ENCODE measurements at places on chromosomes 4 and X.

DNA sequence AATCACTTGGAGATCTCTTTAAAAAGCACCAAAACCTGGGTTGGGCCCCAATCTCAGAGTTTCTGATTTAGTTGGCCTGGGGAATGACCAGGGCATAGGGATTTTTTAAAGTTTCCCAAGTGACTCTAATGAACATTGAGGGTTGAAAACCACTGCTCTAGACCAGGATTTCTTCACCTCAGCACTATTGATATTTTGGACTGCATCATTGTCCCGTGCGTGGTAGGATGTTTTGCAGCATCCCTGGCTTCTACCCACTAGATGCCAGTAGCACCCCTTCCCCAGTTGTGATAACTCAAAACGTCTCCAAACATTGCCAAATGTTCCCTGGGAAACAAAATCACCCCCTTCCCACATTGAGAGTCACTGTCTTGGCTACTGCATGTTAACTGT, 61.8 kb downstream of the ATXN3L start:
- H3K27ac ChIP-seq: no peak overlapping the region
- H3K36me3 ChIP-seq: no peaks in the 10 kb centered on the region
- H3K27me3 ChIP-seq: no peaks in the 10 kb centered on the region
- H3K4me1 ChIP-seq: no peaks in the 10 kb centered on the region
- no peak overlapping the region for H3K4me3 ChIP-seq

DNA sequence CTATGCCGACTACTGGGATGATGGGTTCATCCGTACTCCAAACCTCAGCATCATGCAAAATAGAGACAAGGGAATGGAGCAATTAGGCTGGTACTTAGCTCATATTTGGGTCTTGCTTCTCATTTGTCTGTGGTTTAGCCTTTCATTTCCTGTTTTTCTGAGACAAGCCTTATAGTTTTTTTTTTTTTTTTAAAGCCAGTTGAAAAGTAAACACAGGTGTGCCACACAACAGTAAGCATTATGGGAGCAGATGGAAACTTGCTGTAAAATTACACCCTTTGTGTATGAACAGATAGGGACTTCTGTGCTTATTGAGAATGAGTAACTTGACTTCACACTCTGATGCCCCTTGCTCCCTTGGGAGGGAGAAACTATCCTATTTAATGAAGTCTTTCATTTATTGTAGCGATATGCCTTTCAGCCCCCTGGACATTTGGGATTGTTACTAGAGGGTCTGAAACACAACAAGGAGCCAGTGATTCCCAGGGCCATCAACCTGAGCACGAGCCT, 13.7 kb downstream of the RASSF6 start:
- DNase-seq: no peak
- no peak overlapping the region for H3K4me3 ChIP-seq
- H3K27me3 ChIP-seq: peaks cover 2% of the 10 kb centered on the region

GRCh38 chr4:2902126-2902525, 58.5 kb downstream of the ADD1 start:
- no peaks in the 10 kb centered on the region for H3K36me3 ChIP-seq
- no peak for DNase-seq
- H3K27ac ChIP-seq: no peak overlapping the region
- no peak overlapping the region for H3K4me3 ChIP-seq
- H3K4me1 ChIP-seq: no peaks in the 10 kb centered on the region

DNA sequence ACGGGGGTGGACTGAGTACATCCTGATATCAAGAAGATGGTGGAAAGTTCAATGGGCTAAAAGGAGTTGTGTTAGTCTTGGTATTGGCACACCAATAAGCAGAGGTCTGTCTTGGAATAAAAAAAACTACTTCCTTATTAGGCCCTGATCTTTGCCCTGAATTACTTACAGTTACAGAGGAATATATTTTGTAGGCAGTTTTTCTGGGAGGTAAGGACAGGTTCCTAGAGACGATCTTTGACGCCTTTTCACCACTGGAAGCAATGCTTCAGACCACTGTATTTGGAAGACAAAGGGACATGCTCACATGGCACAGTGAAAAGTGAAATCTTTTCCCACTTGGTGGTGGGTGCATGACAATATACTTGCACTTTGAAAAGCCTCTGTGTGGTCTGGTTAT, 618 bp upstream of the XK start:
- H3K4me1 ChIP-seq: peaks cover 7% of the 10 kb centered on the region
- peak overlapping the region; percentile 78 for H3K4me3 ChIP-seq
- H3K27me3 ChIP-seq: no peaks in the 10 kb centered on the region
- DNase-seq: no peak

DNA sequence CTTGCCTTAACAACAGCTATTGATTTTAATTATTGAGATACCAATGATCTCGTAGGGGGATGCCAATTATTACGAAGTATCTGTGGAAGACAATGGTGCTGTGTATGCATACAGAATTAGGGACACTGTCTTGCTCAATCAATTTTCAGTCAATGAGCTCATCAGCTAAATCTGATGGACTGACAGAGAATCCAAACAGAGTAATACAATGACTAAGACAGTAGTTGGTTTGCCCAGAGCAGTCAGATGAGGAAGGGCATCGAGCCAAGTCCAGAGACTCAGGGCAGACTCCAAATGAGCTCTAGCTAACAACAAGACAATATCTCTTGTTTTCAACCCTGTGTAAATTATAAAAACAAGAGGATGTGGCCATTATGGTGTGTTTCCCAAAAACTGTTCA, 14.7 kb upstream of the GSX2 start:
- no peak overlapping the region for H3K27ac ChIP-seq
- no peaks in the 10 kb centered on the region for H3K4me1 ChIP-seq
- H3K36me3 ChIP-seq: peaks cover under 1% of the 10 kb centered on the region
- H3K4me3 ChIP-seq: no peak overlapping the region
- no peak for DNase-seq

- no peak for DNase-seq
- H3K4me3 ChIP-seq: no peak overlapping the region
- no peaks in the 10 kb centered on the region for H3K36me3 ChIP-seq
- H3K27me3 ChIP-seq: no peaks in the 10 kb centered on the region
- no peaks in the 10 kb centered on the region for H3K4me1 ChIP-seq
These were observed 48.2 kb upstream of the GC start for GRCh38 chr4:71832049-71832448.

DNA sequence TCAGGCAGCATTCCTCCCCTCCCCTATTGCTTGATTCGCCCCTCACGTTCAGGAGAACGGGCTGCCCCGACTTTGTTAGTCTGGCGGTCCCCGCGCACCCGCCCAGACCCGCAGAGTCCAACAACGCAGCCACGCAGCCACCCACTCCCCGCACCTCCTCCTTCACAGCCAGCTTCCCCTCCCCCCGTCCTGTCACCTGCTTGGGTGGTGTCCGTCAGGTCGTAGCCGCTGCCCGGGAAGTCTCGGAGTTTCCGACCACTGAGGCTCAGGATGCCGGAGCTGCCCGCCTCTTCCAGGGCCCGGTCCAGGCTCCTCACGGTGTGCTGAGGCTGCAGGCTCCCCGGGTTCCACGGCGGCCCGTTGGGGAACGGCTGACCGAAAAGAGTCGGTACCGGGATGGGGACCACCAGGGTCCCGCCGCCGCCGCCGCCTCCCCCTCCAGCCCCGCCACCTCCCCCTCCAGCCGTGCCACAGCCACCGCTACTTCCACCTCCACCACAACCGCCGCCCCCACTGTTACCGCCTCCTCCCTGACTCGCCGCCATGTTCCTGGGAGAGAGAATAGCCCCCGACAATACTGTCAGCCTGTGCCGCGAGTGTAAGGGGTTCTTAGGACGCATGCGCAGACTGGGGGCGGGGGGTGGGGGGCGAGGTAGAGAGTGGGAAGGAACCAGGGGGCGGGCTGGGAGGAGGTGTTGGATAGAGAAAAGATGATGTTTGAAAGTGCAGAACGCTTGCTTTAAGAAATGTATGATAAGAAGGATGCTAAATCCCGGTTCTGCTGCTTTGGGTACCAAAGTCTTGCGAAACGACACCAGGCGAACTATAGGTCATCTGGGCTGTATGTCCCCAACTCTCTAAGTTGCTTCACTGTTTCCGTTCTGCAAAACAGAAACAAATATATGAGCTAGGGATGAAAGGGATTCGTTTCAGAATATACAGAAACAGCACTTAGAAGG, at the start of gene LRCH2:
LRCH2 (minus strand) TSS at position 600 of the 959 bp plus-strand sequence; CDS start at position 545, 55 bp downstream.
- DNase-seq: peak; percentile 49
- H3K4me1 ChIP-seq: peaks cover 14% of the 10 kb centered on the region
- peak within 1 kb of the TSS; percentile 90 for H3K27ac ChIP-seq
- no peaks in the 10 kb centered on the region for H3K36me3 ChIP-seq
- peak within 1 kb of the TSS; percentile 96 for H3K4me3 ChIP-seq
- H3K27me3 ChIP-seq: no peaks in the 10 kb centered on the region

DNA sequence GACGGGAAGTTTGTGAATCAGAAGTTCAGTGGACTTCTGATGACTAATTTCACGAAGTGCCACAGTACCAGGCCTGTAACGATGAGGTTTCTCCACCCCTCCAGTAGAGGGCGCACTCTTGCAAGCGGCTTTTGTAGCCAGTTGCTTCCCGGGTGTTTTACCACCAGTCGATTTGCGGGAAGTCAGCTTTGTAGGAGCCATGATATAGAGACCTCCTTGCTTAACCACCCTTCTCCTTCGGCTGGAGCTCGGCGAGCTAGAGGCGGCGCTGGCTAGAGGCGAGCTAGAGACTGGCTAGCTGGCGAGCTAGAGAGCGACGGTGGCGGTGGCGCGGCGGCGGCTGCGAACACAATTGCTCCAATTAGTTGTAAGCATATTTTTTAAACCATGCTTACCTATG, 72.0 kb downstream of the IL1RAPL1 start:
- no peak for DNase-seq
- no peak overlapping the region for H3K4me3 ChIP-seq
- H3K4me1 ChIP-seq: no peaks in the 10 kb centered on the region
- no peak overlapping the region for H3K27ac ChIP-seq
- H3K36me3 ChIP-seq: no peaks in the 10 kb centered on the region

GRCh38 chrX:39730662-39731329, 367.0 kb downstream of the BCOR start:
- peak overlapping the region; percentile 68 for H3K4me3 ChIP-seq
- peaks cover 5% of the 10 kb centered on the region for H3K27me3 ChIP-seq
- DNase-seq: peak; percentile 67
- peaks cover 23% of the 10 kb centered on the region for H3K4me1 ChIP-seq
- H3K36me3 ChIP-seq: no peaks in the 10 kb centered on the region

GRCh38 chr4:85733798-85734197, 258.8 kb downstream of the ARHGAP24 start:
- no peaks in the 10 kb centered on the region for H3K4me1 ChIP-seq
- no peak for DNase-seq
- no peaks in the 10 kb centered on the region for H3K27me3 ChIP-seq

DNA sequence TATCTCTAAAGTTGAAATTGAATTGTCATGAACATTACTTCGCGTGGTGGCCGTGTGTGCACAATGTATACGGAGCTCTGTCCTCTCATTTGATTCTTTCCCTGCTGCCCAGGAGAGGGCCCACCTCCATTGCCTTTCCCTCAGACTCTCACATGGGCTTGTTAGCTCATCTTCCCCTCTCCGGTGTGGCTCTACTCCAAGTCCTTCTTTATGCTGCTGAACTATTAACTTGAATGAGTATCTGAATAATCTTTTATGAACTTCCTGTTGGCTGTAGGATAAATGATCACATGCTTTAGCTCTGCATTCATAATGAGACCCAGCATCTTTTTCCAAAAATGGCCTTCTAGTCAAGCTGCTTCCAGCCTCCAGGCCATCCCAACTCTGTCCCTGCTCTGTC, 68.8 kb upstream of the CLNK start:
- no peak for DNase-seq
- H3K4me1 ChIP-seq: no peaks in the 10 kb centered on the region
- H3K27me3 ChIP-seq: peaks cover 2% of the 10 kb centered on the region
- no peaks in the 10 kb centered on the region for H3K36me3 ChIP-seq
- no peak overlapping the region for H3K4me3 ChIP-seq
- no peak overlapping the region for H3K27ac ChIP-seq

DNA sequence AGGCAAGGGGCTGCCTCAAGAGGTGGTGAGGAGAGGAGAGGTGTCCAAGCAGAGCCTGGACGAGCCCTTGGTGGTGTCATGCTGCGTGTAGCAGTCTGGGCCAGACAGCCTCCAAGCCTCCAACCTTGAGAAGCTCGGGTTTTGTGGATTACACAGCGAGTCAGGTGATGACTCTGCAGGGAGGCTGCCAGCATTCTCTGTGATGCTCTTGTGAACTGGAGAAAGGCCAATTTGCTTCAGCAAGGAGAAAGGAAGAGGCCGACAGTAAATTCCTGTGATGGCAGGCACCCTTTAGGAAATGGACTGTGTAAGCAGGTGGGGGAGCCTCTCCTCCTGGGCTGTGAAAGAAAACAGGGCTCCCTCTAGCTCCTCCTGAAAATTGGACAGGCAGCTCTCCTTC, 36.0 kb upstream of the CD99L2 start:
- H3K4me3 ChIP-seq: no peak overlapping the region
- no peaks in the 10 kb centered on the region for H3K36me3 ChIP-seq
- peaks cover 3% of the 10 kb centered on the region for H3K27me3 ChIP-seq
- DNase-seq: no peak
- no peaks in the 10 kb centered on the region for H3K4me1 ChIP-seq

- no peaks in the 10 kb centered on the region for H3K4me1 ChIP-seq
- no peaks in the 10 kb centered on the region for H3K36me3 ChIP-seq
- H3K27ac ChIP-seq: no peak overlapping the region
- H3K4me3 ChIP-seq: no peak overlapping the region
- no peak for DNase-seq
- no peaks in the 10 kb centered on the region for H3K27me3 ChIP-seq
These were observed 98.7 kb downstream of the KLHL34 start for GRCh38 chrX:21559417-21559816.

DNA sequence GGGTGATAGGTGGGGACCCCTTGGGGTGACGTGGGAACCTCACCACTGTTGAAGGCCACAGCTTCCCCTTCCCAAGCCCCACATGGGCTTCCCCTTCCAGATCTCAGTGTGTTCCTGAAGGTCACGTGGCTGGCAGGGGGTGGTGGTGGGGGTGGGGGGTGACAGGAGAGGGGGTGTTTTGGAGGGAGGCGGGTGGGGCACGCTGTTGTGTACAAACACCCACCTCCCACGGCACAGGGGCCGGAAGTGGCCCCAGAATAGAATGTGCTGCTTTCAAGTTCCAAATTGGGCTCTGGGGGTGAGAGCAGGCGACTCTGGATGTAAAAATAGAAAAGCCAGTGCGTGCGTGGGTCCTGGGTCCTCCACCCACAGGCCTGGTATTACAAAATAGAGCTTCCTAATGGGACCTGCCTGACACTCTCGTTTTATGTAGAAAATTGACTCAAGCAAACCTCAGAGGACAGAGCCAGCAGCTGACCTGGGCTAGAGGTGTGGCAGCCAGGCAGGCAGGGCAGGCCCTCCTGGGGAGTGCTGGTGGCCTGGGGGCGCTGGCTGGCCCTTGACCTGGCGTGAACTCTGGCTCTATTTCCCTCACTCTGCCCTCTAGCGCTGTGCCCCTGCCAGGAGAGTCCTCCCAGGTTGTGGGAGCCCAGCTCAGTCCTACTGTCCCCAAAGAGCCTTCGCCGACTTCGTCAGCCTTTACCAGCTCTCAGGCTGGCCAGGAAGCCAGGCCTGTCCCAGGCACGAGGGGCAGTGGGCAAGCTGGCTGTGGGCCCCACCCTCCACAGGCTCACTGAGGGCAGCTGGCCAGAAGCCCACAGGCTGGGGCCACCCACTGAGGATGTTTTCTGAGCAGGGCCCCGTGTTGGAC, 5.4 kb upstream of the SH3BP2 start:
- peaks cover 9% of the 10 kb centered on the region for H3K36me3 ChIP-seq
- H3K27me3 ChIP-seq: peaks cover 6% of the 10 kb centered on the region
- H3K4me1 ChIP-seq: peaks cover 2% of the 10 kb centered on the region
- no peak for DNase-seq
- no peak overlapping the region for H3K4me3 ChIP-seq
